NB4 (cell line): ENCODE measurements at places on chromosomes 16 and 17.

DNA sequence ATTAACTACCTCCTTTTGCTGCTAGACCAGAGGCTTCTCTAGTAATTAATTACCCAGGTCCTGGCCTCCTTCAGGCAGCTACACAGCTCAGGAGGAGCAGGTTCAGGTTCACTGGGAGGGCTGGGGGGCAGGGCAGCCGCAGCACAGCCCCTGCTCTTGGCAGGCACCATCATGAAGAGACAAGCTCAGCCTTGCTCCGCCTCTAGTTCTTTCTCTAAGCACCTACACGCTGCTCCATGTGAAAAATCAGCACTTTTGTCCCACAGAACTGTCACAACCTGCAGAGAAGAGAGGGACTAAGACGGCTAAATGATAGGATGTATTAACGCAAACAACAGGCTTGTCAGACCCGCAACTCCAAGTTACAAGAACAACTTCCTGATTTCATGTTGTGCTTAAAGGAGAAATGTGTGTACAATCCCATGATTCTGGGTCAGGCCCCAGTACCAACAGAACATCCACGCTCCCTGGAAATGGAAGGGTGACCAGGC, 53.4 kb downstream of the GRB2 start:
- DNase-seq: no peak

DNA sequence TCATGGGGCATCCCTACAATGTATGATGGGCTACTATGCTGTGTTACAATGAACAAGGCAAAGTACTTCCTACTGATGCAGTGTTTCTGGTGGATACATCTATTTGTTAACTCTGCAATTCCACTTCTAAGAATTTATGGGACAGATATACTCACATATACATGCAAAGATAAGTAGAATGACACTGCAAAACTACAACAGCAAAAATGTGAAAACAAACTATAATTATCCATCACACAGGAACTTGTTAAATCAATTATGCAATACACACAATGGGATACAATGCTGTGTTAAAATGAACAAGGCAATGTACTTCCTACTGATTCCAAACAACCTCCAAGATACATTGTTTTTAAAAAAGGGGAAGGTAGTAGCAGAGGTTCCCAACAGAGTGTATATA, 3.2 kb downstream of the DDX52 start:
- DNase-seq: peak; percentile 31

DNA sequence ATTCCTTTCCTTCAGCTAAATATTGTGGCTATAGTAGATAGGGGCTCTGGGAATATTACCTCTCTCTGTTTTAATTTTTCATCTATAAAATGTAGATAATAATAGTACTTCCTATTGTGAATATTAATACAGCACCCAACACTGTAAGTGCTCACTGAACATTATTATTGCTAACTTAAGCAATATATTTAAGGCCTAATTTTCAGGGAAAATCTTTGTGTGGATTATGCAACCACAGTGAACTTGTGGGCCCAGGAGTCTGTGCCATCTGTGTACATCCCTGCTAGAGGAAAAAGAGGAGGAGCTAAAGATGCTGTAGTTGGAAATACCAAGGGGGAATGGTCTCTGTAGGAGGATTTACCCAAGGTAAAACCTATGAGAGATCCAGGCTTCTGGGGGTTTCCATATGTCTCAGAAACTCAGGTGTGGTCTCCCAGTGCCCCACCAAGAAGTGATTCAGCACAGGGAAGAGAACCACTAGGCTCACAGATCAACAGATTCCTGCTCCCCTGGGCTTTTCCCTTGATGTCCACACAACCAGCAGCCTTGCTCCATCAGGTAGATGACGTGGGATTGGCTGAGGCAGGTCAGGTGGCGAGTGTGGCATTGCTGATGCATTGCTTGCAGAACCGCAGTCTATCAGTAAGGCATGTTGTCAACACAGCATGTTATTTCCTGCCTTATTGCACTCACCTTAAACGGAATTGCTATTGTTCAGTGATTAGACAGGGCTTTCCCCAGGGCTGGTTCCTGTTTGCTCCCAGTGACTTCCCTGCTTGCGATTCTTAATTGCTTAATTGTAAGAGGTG, 1.6 kb upstream of the N4BP1 start:
- peak; percentile 53 for DNase-seq

- no peak for DNase-seq
Observed at GRCh38 chr16:2507665-2508064, 6.1 kb upstream of the ATP6V0C start.

DNA sequence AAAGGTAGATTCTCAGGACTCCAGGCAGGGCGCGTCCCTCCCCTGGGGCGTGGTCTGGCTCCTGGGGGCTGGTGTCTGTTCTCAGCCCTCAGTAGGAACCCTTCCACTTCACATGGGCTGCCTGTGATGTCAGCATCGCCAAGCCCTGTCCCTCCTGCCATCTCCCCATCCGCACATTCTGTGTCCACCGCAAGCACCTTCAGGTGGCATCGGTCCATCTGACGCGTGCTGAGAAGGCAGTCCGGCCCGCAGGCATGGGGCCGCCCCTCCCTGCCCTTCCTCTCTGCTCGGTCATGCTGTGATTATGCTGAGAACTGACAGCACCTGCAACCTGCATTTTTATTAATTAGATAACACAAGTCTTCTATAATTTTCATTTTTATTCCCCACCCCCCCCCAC, 12.7 kb upstream of the DNAH17 start:
- no peak for DNase-seq

DNA sequence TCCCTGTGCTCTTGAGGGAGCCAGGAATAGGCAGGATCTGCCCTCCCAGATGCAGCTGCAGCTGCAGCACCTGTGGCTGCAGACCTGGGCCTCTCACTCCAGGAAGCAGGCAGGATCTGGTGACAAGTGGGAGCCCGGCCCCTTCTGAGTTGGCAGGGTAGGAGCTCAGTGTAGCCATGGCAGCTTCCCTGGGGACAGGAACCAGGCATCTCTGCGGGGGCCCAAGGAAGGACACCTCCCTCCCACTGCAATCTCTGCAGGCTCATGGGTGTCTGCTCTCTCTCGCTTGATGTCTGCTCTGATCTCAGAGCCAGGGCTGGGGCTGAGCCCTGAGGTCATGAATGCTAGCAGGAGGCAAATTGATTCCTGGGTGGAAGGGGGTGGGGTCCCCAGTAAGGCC, 592.5 kb upstream of the CA10 start:
- DNase-seq: no peak

DNA sequence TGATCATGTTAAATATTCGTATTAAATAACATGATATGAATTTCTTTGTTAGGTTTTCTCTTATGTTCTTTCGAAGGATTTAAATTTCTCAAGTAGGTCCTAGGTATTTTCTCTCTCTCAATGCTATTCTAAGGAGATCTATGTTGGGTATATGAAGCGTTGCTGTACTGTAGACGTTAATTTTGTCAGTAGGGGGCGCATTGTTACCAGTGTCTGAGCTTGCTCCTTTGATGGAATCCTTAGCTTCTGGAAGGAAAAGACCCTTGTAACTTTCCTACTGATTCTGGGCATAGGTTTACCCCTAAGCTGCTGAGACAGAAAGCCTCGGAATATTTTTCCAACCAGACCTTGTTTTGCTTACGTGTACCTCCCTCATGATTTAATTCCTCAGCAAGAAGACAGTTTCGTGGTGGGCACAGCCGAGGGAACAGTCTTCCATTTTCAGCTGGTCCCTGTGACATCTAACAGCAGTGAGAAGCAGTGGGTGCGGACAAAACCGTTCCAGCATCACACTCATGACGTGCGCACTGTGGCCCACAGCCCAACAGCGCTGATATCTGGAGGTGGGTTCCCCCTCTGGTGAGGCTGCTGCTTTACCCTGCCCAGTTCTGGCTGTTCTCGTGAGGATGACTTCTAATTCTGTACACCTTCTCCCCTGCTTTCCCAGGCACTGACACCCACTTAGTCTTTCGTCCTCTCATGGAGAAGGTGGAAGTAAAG, 17.9 kb downstream of the UTP4 start:
- peak; percentile 82 for DNase-seq

DNA sequence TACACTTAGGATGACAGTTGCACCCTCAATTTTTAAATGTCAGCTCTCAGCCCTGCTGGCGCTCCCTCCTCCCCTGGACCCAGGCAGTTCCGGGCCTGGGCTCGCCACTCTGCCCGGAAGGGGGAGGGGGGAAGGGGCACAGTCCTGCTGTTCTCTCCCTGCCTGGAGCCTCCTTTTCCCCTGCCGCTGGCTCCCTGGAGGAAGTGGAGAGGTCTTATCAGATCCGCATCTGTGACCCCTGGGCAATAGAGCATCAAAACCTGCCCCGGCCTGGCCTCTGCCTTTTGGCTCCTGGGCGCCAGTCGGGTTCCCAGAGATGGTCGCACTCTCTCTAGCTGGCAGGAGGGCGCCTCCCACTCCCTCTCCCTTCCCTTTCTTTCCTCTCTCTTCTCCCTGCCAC, 149.3 kb downstream of the IRF8 start:
- no peak for DNase-seq

DNA sequence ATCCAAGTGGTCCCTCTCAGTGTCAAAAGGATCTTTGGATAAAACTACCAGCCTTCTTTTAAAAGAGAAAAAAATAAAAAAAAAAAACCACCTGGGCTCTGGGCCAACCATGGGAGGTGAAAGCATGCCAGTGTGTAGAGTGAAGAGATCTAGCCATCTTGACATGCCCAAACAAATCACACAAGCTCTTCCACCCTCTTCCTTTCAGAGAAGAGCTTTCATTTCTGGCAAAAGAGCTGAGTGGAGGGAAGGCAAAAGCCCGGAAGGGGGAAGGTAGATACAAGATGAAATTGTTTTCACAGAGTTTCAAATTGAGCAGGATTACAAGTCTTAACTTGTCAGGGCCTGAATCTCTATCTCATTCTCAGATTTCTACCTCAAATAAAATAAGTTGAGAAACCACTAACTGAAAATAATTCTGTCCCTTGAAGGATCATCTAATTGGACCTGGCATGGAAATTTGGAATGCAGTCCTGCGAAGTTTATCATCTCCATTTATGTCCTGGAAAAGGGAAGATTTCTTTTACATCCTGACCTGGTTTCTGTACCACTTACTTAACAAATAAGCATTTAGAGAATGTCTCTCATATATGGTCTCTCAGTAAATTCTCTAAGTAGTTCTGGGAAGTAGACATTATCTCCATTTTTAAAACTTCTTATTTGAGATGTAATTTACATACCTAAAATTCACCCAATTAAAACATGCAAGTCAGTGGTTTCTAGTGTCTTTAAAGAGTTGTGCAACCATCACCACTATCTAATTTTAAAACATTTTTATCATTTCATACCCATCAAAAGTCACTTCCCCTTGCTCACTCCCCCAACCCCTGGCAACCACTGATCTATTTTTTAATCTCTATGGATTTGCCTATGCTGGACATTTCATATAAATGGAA, 93.7 kb downstream of the TANGO6 start:
- DNase-seq: peak; percentile 52

GRCh38 chr17:49106321-49107210, 26.0 kb upstream of the B4GALNT2 start:
- DNase-seq: no peak

GRCh38 chr17:73551759-73552158, 92.5 kb downstream of the SDK2 start:
- DNase-seq: no peak

DNA sequence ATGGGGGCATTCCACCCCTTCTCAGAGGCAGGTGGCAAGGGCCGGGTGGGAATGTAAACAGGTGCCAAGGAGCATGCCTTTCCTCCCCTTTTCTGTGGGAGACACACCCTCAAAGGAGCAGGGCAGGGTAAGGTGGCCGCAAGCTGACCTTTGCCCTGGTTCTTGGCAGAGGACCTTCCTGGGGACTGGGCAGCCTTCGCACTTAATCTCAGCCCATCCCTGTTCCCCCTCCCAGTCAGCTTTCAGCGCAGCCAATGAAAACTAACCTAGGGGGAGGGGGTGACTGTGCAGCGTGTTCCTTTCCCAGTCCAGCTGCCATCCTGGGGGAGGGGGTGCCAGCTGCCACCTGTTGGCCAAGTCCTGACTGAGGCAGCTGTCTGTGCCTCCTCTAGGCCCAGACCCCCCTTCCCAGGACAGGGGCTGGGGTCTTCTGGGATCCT, 2.8 kb downstream of the TRAF4 start:
- DNase-seq: no peak
